ENCODE measurements at places on chromosomes 5 and 9. TPM values are rescaled to one million over a fixed set of nuclear protein-coding genes. Genes with fewer than 3 reads are reported as not detected.

DNA sequence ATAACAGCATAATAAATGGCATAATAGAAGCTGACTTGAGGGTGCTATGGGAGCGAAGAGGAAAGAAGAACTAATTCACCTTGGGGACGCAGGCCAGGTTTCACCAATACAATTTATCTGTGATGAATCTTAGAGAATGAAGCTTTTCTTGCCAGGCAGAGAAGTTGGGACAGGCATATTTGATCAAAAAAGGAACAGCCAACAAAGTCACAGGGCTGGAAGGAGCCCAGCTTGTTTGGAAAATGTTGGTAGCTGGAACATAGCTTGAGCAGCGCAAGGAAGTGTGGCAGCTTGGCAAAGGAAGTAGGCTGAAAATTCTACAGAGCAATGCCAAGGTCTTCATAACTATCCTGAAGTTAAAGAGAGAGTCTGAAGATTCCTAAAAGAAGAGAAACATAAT lies 181.5 kb upstream of the OR13F1 start:
- DNase-seq = no peak

DNA sequence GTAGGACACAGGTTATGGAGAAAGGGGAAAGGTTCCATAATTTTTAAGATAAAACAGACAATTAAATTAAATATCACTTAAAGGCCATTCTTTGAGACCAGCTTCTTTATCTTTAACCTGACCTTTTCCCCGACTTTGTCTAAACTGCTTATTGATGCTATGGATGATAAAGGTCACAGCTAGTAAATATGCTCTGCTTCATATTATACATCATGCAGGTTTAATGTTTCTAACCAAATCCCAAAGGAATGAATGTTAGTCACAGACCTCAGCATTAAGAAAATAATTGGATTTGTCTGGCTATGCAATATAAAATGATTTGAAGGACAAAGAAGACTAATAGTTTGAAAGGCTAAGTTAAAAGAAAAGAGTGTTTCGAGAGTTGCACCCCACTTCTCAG lies 147.6 kb downstream of the ST8SIA4 start:
- DNase-seq = no peak

GRCh38 chr5:17477043-17477442 lies 21.0 kb upstream of the TAF11L2 start:
- no peak for DNase-seq

DNA sequence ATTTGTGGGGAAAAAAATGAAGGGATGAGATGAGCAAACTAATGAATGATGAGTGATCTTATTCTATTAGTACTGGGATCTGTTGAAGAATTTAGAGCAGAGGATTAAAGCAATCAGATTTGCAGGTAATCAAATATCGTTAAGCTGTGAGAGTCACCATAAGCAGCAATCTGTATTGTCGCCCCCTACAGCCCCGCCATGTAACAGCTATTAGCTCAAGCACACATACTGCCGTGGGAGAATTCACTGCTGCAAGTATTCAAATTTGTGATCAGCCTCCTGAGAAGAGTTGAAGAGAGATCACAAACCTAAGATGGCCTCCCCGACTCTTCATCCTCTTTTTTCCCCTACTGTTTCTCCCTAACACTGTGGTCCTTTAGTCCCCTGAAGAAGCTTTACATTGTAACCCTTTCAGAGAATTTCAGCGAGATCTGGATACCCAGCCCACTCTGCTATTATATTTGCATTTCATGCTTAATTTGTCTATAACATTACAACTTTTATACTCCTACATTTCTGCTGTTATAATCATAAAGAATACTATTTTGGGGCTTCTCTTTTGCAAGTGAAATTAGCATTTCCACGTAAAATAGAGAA lies 28.5 kb upstream of the PHF24 start:
- DNase-seq = peak; percentile 18

DNA sequence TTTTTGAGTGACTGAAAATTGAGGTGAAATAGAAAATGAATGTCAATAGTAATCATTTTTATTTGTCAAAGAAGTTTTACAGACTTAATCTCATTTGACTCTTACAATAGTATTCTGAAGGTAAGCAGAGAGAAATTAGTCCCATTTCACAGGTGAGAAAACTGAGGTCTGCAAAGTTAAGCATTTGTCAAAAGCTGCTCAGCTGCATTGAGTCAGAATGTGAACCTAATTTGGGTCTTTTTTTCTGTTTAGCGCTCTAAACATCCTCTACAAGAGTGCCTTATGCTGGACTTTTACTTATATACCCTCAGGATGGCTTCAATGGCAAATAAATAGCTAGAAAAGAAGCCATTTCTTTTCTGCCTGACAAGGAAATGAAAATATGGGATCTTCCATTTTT lies 135.7 kb downstream of the RASGRF2 start:
- no peak for DNase-seq

DNA sequence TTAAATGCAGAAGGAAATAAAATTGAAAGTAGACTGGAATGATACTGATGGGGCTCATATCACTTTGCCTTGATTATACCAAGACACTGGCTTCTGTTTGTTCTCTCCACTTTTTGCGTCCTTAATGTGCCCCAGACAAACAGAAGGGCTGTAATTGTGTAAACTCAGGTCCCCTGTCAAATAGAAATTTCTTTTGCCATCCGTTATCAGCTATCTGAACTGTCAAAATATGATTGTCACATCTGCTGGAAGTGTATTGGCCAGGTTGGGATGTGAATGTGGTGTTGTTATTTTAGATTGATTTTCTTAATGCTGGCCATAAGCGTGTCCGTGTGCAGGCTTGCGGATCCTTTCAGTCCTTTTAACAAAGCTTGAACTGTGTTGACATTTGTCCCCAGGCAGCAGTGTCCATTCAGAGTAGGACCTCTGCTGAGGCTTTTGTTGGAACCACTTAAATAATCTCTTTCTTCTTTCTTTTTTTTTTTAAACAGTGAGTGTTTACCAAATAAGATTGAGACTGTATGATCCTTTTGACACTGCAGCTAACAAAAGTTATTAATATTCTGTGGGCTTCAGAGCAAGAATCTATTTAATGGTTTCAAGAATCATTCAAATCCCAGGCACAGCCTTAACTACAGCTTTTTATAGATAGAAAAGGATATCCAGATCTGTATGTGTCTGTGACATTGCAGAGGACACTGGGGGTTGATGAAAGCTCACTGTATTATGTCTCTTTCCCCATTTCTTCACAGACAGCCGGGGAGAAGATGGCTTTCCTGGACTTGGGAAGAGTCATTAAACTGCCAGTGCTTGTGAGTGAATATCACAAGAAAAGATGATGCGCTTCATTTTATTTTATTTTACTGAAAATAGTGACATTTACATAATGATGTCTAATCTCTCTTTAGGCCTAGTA lies 171.7 kb downstream of the ZNF608 start:
- no peak for DNase-seq

DNA sequence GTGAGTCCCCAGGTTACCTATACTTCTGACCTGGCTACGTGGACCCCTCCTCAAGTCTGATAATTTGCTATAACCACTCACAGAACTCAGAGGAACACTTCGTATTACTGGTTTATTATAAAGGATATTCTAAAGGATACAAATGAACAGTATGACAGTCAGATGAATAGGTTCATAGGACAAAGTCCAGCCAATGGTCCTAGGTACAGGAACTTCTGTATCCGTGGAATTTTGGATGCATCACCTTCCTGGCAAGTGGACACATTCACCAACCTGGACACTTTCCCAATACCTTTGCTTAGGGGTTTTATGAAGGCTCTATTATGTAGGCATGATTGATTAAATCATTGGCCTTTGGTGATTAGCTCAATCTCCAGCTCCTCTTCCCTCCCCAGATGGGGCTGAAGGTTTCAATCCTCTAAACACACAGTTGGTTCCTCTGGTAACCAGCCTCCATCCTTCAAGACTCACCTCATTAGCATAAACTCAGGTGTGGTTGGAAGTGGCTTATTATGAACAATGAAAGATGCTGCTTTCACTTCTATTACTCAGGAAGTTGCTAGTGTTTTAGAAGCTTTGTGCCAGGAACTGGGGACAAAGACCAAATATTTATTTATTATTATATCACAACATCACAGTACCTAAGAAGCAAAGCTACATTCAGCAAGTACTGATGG lies 149.6 kb upstream of the ELL2 start:
- no peak for DNase-seq

- DNase-seq = no peak
Observed at GRCh38 chr9:108300306-108301287, 555.2 kb downstream of the ACTL7B start.

DNA sequence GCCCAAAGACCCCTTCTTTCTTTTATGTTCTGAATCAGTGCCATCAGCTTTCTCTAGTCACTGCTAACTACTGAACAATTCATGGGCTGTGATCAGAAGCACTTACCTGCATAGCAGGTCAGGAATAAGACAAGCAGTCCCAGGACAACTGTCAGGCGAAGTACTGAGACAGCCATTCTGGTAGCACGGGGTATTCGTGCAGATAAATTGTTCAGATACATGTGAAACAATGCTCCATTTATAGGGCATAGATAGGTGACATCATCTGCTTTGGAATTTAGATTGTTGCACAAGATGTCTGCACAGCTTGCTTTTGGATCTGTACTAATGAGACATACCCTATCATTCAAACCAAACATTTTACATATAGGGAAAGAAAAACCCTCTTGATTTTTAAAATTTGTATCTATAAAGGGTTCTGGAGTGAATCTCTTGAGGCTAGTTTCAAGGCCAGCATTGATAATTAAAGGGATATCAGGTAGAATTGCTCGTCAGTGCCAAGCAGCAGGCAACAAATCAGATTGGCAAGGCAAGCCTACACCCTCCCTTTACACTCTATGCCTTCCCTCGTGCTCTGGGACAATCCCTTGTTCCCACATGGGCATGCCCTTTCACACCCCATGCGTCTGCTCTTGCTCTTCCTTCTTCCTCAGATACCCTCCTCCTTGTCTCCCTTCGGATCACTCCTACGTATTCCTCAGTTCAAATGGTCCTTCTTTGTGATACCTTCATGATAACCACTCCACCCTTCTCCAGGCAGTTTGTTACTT lies at the start of gene C5orf46:
TSS of gene C5orf46 (minus strand) at position 213 of the 770 bp plus-strand sequence. CDS start at position 176, 37 bp downstream.
- DNase-seq = peak; percentile 13

DNA sequence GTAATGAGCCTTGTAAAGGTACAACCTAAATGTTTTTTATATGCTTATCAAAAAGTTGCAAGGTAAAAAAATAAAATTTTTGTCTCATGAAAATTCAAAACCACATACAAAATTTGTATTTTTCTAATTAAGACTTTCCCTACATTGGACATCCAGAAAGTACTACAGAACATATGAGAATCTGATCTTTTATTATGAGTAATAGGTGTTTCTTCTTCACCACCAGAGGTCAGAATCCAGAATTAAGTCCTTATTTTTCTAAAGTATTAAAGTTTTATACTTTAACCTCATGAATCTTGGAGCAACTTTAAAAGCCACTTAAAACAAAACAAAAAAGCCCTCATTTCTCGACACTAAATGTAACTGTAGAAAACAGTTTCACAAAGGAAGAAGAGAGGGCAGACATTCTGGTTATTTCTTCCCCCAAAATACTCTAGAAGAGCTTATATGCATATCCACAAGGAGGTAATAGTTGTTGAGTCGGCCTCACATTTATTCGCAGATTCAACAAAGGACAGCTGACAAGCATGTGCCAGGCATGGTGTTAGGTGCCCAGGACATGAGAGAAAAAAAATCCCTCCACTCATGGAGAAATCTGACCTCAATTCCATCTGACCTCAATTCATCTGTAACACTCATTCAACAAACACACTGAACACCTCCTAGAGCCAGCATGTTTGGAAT lies 69.3 kb downstream of the MLLT3 start:
- peak; percentile 23 for DNase-seq

- peak; percentile 13 for DNase-seq
Observed at GRCh38 chr5:127040796-127041520, 10.6 kb upstream of the MARCHF3 start.

DNA sequence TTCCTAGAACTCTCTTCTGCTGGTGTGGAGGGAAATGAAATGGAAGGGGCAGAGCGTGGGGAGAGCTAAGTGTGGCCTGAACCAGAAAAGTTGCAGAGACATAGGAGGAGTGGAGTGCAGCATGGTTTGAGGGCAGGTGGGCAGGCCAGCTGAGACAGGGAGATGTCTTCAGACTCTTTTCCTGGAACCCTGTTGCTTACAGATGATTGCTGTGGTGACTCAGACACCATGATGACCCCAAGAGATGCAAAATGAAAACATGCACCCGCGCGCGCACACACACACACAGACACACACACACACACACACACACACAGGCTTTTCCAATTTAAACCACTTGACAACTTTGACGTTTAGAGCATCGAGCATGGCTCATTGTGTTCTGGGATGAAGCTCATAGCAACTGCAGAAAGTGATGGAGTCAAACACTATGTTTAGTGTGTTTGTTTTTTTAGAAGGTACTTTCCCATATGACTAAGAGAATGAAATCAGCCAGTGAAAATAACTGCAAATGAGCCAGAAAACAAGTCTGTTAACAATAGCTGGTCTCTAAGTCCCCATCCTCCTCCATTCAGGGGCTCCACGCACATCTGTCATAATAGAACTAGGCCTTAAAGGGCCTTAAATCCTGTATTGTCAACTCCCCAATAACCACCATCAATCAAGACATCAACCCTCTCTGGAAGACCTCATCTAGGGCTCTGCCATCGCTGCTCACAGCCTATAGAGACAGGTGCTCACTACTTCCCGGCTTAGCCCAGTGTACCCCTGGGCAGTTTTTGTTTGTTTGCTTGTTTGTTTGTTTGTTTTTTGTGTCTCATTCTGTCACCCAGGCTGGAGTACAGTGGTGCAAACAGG lies 9.6 kb downstream of the TMOD1 start:
- peak; percentile 73 for DNase-seq

DNA sequence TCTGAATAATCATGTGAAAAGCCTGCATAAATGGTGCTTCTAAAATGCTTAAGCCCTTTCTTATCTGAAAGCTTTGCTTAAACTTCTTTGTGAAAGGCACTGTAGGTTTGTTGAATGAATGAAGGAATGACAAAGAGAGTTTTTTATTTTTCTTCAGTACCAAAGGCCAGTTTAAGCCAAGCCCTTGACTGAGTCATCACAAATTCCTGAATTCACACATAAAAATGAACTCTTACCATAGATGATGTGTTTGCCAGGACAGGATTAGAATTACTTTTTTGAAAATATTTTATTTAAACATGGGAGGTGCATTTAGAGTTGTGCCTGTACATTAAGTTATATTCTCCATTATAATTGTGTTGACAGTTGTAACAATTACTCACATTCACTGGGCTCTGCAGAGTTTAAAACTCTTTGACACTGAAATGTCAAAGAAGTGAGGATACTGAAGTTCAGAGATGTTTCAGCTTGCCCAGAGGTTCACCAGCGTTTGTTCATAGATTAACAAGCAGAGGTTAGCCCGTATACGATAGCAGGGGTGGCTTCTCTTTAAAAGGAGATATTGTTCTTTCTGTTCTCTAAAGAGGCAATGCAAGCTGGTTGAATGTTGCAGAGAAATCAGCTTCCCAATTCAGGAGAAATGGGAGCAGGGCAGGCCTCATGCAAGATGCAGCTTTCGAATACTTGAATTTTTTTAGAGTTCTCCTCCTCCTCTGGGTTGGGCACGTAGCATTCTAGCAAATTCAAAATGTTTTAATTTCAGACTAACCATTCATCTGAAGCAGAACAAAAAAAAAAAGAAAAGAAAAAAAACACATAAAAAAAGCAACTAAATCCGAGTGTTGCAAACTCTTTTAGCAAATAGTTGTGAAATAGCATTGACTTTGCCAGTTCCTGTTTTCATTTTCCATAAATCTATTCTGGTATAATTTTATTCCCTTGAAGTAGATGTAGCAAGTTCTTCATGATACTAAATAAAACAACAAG lies 358.7 kb upstream of the KLF4 start:
- peak; percentile 55 for DNase-seq

- no peak for DNase-seq
Observed at GRCh38 chr5:176167800-176168199, 70.4 kb upstream of the SIMC1 start.

The ADAMTS19 gene
- total RNA-seq = 8.7 TPM

The PCDHA1 gene
- total RNA-seq = under 0.01 TPM

The SAXO1 gene
- not detected for total RNA-seq

The DDX4 gene
- total RNA-seq = not detected

The SLC6A7 gene
- total RNA-seq = under 0.01 TPM

Data from fibroblast of villous mesenchyme (primary cell).